ENCODE measurements at places on chromosomes 7 and 10. TPM values are rescaled to one million over a fixed set of nuclear protein-coding genes. Genes with fewer than 3 reads are reported as not detected.

OLAH gene
- not detected for total RNA-seq

NANOS1 gene
- total RNA-seq, result 0.52 TPM

NPTX2 gene
- total RNA-seq, result not detected

DNA sequence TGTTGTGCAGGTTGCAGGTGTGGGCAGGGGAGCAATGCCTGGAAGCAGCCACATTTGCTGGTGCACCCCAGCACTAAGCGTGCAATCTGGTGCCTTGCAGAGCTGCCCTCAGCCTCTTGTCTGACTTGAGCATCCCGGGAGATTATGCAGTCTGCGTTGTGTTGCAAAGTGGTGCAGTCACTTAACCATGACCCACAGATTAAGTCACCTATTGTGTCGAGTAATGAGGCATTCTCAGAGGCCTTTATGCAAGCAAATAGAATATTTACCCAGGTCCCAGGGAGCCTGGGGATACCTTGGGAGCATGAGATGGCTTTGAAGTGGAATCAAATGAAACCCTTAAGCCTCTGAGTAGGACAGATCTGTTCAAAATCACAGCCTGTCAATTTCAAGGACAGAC is 529.0 kb downstream of the TYW1 start:
- H3K27me3 ChIP-seq, result no peaks in the 10 kb centered on the region
- H3K27ac ChIP-seq, result no peak overlapping the region
- DNase-seq, result no peak
- H3K4me3 ChIP-seq, result no peak overlapping the region

SPDYE16 gene
- total RNA-seq, result 0.12 TPM

REEP3 gene
- 11.2 TPM for total RNA-seq

NOS3 gene
- total RNA-seq, result 7.1 TPM

DNA sequence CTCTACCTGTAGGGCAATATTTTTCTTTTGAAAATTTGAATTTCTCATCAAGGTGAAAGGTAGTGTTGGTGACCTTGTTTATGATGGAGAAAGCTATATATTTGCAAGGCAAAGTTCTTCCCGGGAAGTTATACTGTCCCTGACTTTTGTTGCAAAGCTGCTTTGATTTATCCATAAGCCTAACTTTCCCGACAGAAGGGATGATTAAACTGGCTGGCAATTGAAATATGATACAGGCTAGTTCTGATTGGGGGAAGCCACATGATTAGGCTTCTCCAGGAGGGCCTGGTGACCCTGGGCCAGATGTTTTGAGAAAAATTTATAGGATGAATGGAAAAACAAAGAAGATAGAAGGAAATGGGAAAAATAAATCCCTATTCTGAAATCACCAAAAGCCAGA is 215.5 kb downstream of the ACTR3B start:
- H3K27ac ChIP-seq, result no peak overlapping the region
- DNase-seq, result no peak
- no peak overlapping the region for H3K4me3 ChIP-seq
- H3K36me3 ChIP-seq, result peaks cover 5% of the 10 kb centered on the region
- peaks cover 2% of the 10 kb centered on the region for H3K27me3 ChIP-seq

GRCh38 chr7:92072121-92072520 is 62.2 kb downstream of the CYP51A1 start:
- H3K36me3 ChIP-seq, result peaks cover 24% of the 10 kb centered on the region
- H3K4me3 ChIP-seq, result no peak overlapping the region
- no peaks in the 10 kb centered on the region for H3K4me1 ChIP-seq
- no peak overlapping the region for H3K27ac ChIP-seq

GRCh38 chr7:48139459-48139858 is 31.8 kb upstream of the ABCA13 start:
- H3K4me1 ChIP-seq, result peaks cover 6% of the 10 kb centered on the region
- no peak overlapping the region for H3K4me3 ChIP-seq
- no peaks in the 10 kb centered on the region for H3K36me3 ChIP-seq
- no peaks in the 10 kb centered on the region for H3K27me3 ChIP-seq
- DNase-seq, result no peak
- no peak overlapping the region for H3K27ac ChIP-seq

HTRA1 gene
- not detected for total RNA-seq

DNA sequence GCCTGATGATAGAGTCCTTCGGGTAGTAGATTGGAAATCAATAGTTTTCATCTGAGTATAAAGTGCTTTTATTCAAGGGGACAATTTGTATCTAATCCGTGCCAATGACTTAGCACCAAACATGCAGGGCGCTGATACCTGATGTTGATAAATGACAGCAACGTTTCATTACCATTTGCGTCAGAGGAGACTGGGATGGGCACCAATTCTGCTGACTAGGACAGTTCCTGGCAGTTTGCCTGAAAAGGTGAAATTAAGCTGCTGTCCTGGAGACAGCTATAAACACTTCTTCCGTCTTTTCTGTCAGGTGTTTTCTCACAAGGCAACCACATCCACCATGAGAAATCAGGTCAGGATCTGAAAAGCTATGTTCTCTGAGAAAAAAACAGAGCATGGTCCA is 1136.4 kb downstream of the TYW1 start:
- H3K36me3 ChIP-seq, result no peaks in the 10 kb centered on the region
- DNase-seq, result no peak
- no peaks in the 10 kb centered on the region for H3K27me3 ChIP-seq
- H3K4me1 ChIP-seq, result no peaks in the 10 kb centered on the region

MYH16 gene
- total RNA-seq, result not detected

DNA sequence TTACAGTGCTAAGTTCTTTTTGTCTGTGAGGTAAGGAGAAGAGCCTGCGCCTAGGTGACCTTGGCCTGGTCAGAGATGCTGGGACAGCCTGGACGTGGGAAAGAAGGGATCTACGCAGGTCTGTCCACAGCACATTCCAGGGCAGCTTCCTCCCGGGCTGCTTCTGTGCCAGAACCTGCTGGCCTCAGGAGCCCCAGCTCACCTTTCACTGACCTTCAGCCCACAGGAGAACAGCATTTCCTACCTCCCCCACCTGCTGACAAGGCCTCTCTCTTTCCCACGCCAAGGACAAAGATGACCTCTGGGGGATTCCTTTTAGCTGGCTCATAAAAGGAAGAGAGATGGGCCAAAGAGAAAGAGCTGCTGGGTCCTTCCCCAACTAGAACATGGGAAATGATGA is 260.6 kb downstream of the KCNMA1 start:
- H3K4me3 ChIP-seq, result no peak overlapping the region
- no peaks in the 10 kb centered on the region for H3K36me3 ChIP-seq
- H3K27ac ChIP-seq, result no peak overlapping the region
- no peak for DNase-seq
- no peaks in the 10 kb centered on the region for H3K4me1 ChIP-seq
- H3K27me3 ChIP-seq, result no peaks in the 10 kb centered on the region

DNA sequence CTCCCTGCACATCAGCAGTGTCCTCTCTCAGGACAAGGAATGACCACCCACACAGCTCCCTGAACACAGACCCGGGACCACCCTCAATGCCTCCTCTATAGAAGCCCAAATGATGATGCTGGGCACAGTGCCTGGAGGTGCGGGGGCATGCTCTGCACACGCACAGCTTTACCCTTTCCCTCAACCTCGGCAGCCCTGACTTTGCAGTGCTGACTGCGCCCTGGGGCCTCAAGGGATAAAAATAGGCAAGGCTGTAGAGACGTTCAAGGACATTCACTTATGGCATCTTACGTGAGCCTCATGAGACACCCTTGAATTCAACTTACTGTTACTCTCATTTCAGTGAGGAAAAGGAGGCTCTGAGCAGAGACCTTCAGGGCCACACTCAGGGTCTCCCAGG is 521.6 kb upstream of the MGMT start:
- no peak for DNase-seq
- H3K27ac ChIP-seq, result no peak overlapping the region
- H3K27me3 ChIP-seq, result no peaks in the 10 kb centered on the region
- H3K4me1 ChIP-seq, result no peaks in the 10 kb centered on the region
- no peaks in the 10 kb centered on the region for H3K36me3 ChIP-seq

DNA sequence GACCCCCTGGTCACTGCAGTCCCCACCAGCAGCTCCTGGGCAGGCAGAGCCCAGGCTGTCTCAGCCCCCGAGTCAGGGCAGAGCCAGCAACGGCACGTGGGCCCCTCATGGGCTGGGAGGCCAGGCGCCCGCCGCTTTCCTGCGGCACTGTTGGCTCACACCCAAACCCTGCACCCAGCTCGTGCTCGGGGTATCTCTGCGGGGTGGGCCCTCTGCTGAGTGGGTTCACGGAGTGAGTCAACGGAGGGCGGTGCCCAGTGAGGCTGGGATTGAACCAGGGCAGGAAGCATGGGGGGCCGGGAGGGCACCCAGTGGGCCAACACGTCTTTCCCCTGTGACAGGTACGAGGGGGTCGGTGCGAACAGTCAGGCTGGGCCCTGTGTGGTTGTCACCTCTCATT is 28.9 kb downstream of the ADAP1 start:
- no peaks in the 10 kb centered on the region for H3K36me3 ChIP-seq
- no peak for DNase-seq
- no peak overlapping the region for H3K27ac ChIP-seq
- no peaks in the 10 kb centered on the region for H3K27me3 ChIP-seq

- no peaks in the 10 kb centered on the region for H3K36me3 ChIP-seq
- H3K4me1 ChIP-seq, result no peaks in the 10 kb centered on the region
- H3K27me3 ChIP-seq, result peaks cover 1% of the 10 kb centered on the region
These were observed 153.2 kb upstream of the FZD8 start for GRCh38 chr10:35795131-35795824.

GRCh38 chr7:154910977-154911376 is 91.9 kb downstream of the PAXIP1 start:
- H3K36me3 ChIP-seq, result no peaks in the 10 kb centered on the region
- no peak for DNase-seq
- H3K27ac ChIP-seq, result no peak overlapping the region
- H3K4me1 ChIP-seq, result peaks cover 11% of the 10 kb centered on the region

DNA sequence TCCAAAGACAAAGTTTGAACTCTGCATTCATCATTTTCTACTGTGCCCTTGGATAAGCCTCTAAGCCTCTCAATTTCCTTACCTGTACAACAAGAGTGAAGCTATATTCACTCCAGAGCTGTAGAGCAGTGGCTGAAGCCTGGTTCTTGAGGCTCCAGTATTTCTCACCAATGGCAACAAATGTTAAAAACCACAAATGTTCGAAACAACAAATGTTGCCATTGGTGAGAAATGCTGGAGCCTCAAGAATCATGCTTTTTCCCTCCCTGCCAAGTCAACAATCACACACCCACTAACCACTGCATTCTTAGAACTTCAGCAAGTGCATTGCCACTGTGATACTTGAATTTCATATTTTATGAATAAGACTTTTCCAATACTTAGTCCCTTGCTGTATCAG is 237.9 kb downstream of the TMEM26 start:
- DNase-seq, result no peak
- H3K36me3 ChIP-seq, result no peaks in the 10 kb centered on the region
- no peaks in the 10 kb centered on the region for H3K4me1 ChIP-seq

EGFR gene
- total RNA-seq, result not detected

DNA sequence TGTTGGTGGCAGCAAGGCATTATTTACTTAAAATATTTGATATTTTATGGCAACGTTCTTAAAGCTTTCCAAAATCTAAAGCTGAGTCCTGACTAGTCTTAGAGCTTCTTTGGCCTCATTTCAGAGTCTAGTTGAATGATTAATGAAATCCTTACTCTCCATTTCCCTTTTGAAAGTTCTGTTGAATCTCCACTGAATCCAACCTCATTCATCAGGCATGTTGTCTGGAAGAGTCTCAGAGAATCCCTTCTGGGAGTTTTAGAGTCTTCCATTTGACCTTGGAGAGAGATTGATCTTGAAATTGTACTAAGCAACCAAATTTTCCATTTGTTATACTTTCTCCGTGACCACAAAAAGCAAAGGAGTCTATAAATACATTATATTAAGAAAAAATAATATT is 198.5 kb upstream of the TMEM196 start:
- H3K4me3 ChIP-seq, result no peak overlapping the region
- DNase-seq, result no peak
- H3K4me1 ChIP-seq, result no peaks in the 10 kb centered on the region
- no peaks in the 10 kb centered on the region for H3K27me3 ChIP-seq
- H3K36me3 ChIP-seq, result no peaks in the 10 kb centered on the region

- peaks cover 57% of the 10 kb centered on the region for H3K36me3 ChIP-seq
- no peaks in the 10 kb centered on the region for H3K27me3 ChIP-seq
- no peak for DNase-seq
- H3K4me3 ChIP-seq, result no peak overlapping the region
These were observed 125.8 kb upstream of the PDSS1 start for GRCh38 chr10:26571655-26572054.

GRCh38 chr10:43314626-43315495 is 48.0 kb upstream of the RASGEF1A start:
- H3K4me1 ChIP-seq, result peaks cover 8% of the 10 kb centered on the region
- no peak for DNase-seq
- H3K36me3 ChIP-seq, result no peaks in the 10 kb centered on the region

DNA sequence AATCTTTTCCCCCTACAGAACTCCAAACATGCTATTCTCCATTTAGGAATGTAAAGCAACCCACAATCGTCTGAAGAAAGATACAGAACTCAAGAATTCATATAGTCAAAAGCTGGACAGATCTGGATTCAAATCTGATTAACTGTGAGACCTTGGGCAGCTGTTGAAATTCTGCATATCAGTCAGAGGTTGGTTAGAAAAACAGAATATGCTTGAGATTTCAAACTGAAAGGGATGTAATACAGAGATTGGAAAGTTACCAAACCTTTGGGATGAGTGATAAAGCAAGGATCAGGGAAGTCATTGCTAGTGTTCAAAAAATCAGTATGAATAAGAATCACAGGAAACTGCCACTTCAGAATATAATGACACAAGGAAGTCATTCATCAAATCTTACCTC is 406.6 kb downstream of the HTR7 start:
- DNase-seq, result no peak
- H3K4me3 ChIP-seq, result no peak overlapping the region
- no peaks in the 10 kb centered on the region for H3K4me1 ChIP-seq
- H3K36me3 ChIP-seq, result no peaks in the 10 kb centered on the region

DNA sequence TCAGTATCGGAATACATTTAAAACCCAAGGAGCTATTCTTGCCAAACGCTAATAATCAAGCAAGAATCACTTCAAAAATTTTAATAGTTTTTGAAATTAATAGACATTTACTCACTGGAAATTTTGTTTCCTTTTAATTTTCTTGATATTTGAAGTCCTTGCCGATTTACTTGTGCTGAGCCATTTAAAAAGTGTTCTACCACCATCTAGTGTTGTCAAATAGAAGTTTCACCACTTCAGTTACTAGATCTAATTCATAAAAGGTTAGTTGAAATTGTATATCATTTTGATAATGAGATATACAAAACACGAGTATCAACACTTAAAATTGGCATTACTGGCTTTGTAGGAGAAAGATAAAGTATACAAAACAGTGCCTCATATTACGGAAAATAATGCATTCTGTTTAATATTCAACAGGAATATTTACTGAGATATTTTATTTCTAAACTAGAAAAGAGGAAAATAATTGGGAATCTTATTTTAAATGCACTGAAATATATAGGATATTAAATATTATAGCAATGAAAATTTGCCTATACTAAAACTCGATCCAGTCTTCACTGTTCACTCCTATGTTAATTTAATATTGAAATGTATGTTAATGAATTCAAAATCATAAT is 664.8 kb upstream of the SEMA3D start:
- H3K36me3 ChIP-seq, result no peaks in the 10 kb centered on the region
- no peaks in the 10 kb centered on the region for H3K4me1 ChIP-seq
- H3K27me3 ChIP-seq, result no peaks in the 10 kb centered on the region
- DNase-seq, result no peak
- H3K4me3 ChIP-seq, result no peak overlapping the region
